Activated CD8-positive, alpha-beta memory T cell treated with anti-CD3 and anti-CD28 coated beads for 1 hour (primary cell): ENCODE measurements at places on chromosomes 5 and 9.

- no peak for DNase-seq
Observed at GRCh38 chr9:92425474-92425873, 1.2 kb upstream of the OMD start.

- DNase-seq, result no peak
Observed at GRCh38 chr9:92500725-92501124, 18.4 kb upstream of the ASPN start.

DNA sequence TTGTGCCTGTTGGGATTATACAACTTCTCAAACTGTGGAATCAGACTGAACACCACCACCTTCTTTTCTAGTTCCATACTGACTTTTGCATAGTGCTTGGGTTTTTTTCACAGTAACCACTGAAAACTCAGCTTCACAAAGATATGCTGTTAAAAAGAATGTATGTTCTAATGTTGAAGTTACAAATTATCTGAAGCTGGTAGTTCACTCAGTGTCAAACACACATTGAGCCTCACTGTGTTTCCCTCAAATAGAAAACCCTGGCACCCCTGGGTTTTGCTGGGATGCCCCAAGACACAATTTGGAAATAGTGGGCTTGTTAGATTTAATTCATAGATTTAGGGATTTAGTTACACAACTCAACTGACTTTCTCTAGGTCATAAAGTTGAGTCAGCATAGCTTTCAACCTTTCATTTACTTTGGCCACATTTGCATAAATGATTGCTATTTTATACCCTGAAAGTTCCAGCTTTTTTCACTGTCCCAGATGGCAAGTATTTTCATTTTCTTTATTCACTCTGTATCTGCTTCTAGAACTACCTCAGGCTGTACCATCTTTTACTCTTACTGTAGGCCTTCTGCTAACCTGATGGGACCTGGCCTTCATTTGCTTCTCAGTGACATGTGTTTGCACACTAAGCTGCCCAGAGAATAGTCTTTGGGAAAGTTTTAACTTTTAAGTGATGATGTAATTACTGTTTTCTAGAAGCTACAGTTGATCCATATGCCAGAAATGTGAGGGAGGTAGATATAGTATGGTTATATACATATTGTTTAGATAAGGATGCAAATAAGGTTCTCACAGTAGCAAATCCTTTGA is 115.1 kb downstream of the CDC42SE2 start:
- no peak for DNase-seq

DNA sequence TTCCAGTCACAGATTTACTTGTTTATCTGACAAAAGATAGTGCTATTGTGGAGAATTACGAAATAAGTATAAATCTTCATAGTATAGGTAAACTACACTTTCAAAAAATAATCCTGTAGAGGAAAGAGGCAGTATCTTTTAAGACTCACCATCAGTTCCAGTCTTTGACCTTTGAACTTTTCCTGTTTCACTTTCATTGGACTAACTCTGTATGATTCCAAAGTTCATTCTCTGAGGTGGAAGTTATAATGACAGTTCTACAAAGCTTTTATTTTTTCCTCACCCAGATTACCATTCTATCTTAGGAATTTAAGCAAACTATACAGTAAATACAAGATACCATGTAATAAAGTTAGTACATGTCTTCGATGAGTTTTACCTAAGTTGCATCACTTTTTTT is 901.3 kb upstream of the SEMA6A start:
- DNase-seq, result no peak

GRCh38 chr5:131067636-131068035 is 97.4 kb downstream of the HINT1 start:
- DNase-seq, result no peak

GRCh38 chr5:60533789-60534188 is 166.2 kb downstream of the DEPDC1B start:
- DNase-seq, result no peak

- DNase-seq, result no peak
Observed at GRCh38 chr5:103522586-103522985, 40.0 kb downstream of the NUDT12 start.

DNA sequence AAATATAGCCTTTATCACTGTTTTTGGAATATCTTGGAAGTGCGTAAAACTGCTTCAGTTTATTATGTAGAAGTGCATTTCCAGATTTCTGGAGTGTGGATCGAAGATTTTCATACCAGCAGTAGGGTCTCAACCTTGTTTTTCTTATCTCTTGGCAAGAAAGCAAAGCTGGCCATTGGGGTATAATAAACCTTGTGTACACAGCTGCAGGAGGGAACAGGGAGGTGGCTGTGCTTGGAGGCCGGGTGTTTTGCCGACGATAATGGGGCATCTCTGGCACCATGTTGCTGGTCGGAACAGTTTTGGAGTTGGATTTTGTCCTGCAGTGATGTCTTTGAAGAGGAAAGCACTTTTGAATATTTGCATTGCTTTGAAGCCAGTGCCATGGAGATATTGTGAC is 308.8 kb upstream of the DMRT1 start:
- DNase-seq, result no peak

DNA sequence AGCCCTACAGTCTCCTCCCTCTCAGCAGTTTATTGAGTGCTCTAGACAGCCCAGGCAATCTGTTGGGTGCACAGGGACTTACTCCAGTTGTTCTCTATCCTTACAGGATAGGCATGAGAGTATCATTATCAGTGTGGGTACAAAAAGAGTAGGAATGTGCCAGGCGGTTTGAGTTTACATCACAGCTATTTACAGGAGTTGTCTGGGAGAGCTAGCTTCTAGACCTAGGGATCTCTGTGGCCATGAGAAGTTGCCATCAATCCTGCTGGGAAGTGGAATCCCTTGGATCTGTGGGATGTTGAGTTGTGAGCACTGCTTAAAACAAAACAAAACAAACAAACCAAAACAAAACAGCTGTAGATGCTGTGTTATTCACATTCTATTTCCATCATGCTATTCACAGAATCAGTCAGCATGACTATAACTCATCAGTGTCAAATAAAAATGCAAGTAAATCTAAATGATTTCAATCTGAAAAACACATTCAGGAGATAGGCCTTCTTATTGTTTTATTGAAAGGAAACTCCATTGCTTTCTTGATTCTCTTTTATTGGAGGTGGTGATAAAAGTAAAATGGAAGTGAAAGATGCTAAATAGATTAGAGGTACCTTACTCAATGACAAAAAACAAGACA is 552.4 kb upstream of the ZNF608 start:
- no peak for DNase-seq

- no peak for DNase-seq
Observed at GRCh38 chr5:146068206-146068605, 37.2 kb downstream of the PLAC8L1 start.

DNA sequence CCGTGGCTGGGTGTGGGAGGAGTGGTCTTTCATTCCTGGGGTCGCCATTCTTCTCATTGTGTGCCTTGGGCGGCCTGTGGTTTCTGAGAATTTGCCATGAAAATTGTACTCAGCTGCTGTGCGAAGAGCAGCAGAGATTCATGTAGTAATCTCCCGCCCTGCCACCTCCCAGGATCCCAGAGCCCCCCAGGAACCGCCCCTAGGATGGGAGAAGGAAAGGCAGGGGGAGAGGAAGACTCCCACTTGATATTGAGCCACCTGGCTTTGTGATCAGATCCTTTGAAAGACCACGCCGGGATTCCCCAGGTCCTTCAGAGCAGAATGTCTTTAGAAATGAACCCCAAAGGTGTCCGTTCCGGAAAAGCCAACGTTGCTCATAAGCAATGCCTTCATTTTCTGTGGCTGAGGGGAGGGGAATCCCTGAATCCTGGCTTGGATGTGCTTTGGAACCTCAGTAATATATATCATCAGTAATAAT is 27.6 kb downstream of the NEURL1B start:
- no peak for DNase-seq

GRCh38 chr5:74433255-74433895 is 207.2 kb downstream of the ENC1 start:
- DNase-seq, result no peak

GRCh38 chr5:57276353-57276752 is 102.5 kb downstream of the GPBP1 start:
- no peak for DNase-seq

DNA sequence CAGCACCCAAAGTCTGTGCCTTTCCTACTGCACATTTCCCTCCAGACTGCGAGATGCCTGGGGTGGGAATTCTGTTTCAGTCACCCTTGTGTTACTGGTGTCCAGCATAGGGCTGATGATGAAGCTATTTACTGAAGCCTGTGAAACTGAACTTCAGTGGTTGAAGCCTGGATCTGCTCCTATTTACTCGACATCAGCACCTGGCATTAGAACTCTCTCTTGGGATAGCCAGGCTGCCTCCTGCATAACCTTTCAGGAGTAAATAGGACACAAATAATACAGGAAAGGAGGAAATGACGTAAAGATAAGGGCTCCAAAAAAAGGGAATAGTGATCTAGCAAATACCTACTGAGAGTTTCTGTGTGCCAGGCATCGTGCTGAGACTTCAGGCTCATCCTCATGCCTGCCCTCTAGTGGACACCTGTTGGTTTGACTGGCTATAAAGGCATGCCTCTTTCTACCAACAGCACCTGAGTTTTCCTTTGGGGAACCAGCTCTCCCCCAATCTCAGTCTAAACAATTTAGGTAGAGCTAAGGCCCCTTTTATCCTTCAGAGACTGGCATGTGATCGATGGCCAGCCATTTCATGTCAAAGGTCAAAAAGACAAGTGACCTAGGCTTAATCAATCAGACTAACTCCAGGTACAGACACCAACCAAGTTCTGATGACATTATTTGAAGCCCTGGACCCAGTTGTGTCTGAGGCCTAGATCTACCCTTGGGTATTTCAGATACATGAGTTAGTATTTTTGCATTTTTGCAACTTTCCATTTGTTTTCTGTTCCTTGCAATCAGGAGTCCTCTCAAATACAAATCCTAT is 192.1 kb upstream of the TRIM32 start:
- DNase-seq, result no peak

DNA sequence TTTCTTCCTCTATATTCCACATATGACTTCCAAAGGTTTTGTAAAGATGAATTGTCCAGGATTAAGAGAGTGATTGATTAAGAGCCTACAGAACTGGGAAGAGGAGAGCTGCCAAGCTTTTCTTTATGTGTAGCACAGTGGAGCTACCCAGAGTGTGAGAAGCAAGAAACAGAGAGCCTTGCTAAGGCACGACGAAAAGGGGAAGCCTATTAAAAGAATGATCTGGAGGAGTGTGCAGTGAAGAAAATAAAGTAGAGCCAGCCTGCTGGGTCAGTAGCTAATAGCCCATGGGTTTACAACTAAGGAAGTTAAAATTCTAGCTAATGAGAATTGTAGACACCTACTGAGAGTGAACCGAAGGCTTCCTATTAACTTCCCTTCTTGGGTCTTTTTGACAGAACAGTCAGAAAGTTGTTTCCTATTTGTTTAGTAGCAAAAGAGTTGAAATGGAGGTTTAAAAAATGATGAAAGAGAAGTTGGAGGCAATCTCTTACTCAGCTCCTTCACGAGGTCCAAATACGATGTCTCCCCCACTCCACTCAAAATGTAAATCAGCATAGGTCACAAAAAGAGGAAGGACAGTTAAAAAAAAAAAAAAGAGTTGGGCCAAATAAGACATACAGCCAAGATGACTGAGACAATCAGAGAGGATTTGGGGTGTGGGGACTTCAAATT is 957 bp upstream of the PRR16 start:
- no peak for DNase-seq

GRCh38 chr9:81522716-81523551 is 166.4 kb downstream of the TLE1 start:
- no peak for DNase-seq

DNA sequence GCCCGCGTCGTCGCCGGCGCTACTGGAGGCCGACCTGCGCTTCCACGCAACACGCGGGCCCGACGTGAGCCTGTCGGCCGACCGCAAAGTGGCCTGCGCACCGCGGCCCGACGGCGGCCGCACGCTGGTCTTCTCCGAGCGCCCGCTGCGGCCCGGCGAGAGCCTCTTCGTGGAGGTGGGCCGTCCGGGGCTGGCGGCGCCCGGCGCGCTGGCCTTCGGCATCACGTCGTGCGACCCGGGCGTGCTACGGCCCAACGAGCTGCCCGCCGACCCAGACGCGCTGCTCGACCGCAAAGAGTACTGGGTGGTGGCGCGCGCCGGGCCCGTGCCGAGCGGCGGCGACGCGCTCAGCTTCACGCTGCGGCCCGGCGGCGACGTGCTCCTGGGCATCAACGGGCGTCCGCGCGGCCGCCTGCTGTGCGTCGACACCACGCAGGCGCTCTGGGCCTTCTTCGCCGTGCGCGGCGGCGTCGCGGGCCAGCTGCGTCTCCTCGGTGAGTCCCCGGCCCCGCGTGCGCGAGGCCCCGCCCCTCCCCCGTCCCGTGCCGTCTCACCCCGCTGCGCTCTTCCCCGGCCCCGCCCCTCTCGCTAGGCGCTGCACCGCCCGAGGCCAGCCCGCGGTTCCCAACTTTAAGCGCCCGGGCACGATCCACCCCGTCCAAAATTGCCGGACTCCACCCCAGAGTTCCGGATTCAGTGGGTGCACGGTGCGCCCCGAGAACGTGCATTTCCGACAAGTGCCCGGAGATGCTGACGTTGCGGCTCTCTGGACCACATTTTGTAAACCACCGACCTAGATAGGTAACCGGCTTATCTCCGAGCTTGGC is 42.8 kb downstream of the NEURL1B start:
- no peak for DNase-seq

- no peak for DNase-seq
Observed at GRCh38 chr5:171462136-171462927, 42.9 kb downstream of the FGF18 start.

- no peak for DNase-seq
Observed at GRCh38 chr9:75372499-75373268, 284.4 kb downstream of the OSTF1 start.

DNA sequence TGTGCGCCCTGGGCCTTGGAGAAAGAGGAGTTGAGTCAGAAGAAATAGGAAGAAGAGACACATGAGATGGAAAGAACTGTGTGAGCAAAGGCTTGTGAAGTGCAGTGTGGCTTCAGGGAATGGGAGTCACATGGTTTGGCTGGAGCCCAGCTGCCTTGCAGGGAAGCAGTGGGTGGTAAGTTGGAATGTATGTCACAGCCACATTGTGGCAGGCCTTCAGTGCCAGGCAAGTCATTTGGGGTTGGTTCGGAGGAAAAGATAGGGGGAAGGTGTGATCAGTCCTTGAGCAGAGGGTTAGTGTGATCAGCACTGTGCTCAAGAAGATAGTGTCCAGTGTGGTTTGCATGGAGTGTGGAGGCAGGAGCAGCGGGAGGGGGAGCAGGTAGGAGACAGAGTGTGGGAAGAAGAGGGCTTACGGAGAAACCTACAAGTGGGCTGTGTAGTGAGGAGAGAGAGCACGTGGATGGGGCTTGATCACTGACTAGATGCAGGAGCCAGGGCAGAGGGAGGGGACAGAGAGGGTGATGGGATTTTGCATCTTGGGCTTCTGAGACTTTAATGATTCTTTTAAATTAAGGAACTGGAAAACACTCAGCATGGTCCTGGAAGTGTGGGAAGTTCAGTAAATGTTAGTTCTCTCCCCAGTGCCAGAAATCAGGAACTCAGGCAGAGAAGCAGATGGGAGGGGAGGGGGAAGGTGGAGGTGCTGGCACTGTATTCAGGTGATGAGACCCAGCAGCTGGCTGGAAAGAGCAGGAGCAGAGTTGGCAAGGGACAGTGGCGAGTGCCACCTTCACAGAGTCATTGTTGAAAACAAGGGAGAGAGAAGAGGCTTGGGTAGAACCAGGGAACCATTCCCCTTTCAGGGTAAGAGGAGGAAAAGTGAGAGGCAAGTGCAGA is 46.6 kb downstream of the ARHGAP26 start:
- no peak for DNase-seq
